Activated CD8-positive, alpha-beta memory T cell treated with anti-CD3 and anti-CD28 coated beads, Interleukin-2, amount 10 ng/mL, durations not matched to agents 7 days and 5 days (primary cell): ENCODE measurements at places on chromosomes 3 and 15. TPM values are rescaled to one million over a fixed set of nuclear protein-coding genes. Genes with fewer than 3 reads are reported as not detected.

GRCh38 chr3:183697123-183697609, 431 bp upstream of the YEATS2 start:
- no peak for DNase-seq

- no peak for DNase-seq
Measured at GRCh38 chr15:70018646-70019600, 78.8 kb downstream of the TLE3 start.

DNA sequence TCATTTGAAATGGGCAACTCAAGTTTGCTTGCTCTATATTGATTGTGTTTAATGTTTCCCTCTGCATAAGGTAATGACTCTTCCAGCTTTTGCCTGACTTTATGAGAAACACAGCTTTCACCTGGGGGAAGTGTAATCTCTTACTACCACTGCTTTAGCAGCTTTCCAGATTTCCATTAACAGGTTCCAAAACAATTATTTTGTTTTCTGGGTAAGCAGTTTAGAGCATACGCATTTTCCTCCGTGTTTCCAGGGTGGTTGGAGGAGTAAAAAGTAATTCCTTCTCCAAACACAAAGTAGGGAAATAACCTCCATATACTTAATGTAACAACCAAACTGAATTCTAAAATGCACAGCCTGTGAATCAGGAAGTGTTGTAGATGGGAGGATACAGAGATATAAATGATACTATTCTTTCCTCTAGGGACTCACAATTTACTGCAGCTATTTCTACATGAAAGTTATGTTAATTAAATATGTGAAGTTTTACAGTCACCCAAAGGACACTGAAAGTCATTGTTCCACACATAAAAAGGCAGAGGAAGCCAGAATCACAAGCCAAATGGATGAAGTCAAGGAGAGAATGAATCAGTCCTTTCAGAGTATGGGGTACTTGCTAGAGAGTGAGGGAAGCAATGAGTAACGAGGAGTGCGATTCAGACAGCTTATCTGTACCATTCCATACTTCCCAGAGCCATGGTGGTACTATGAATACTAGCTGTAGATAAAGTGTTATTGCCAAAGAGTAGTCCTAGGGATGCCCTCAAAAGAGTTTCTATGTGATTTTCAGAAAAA, 16.6 kb downstream of the ST3GAL6 start:
- DNase-seq, result no peak

- DNase-seq, result no peak
Measured at GRCh38 chr3:145698250-145698649, 462.7 kb downstream of the PLOD2 start.

GRCh38 chr3:136925425-136926190, 32.2 kb upstream of the IL20RB start:
- no peak for DNase-seq

GRCh38 chr3:59482684-59483083, 432.9 kb upstream of the CFAP20DC start:
- no peak for DNase-seq

DNA sequence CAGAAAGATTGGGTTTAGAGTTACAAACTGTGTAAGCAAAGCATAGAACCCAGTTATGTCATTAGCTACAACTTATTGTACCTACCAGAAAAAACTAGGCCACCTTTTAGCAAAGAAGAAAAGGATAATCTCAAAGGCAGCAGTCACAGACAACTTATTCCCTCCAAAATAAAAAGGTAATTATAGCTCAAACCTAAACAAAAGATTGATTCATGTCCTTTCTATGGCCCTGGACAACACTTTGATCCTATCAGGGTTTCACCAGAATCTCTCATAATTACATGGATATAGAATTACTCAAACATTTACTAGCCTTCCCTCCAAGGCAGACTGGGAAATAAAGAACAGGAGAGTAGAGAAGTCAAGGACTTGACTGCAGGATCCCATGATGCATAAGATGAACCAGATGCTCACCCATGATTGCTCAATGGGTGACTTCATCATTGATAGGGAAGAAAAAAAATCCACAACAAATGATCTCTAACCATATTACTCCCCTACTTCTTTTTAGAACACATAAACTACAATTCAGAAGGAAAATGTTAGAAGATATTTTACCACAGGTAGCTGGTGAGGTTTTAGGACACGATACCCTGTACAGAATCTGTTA, 17.4 kb downstream of the DET1 start:
- DNase-seq, result no peak

Gene PSTPIP1
- total RNA-seq, result 255 TPM

Gene IMPG2
- 0.29 TPM for total RNA-seq

Gene TMEM212
- total RNA-seq, result not detected

Gene POPDC2
- total RNA-seq, result 2.3 TPM

Gene ARMC8
- 54.3 TPM for total RNA-seq
